GF-D8 (cell line): ENCODE measurements at places on chromosomes 2 and 18.

GRCh38 chr18:9898792-9899549 is 13.2 kb downstream of the TXNDC2 start:
- DNase-seq, result peak; percentile 38

DNA sequence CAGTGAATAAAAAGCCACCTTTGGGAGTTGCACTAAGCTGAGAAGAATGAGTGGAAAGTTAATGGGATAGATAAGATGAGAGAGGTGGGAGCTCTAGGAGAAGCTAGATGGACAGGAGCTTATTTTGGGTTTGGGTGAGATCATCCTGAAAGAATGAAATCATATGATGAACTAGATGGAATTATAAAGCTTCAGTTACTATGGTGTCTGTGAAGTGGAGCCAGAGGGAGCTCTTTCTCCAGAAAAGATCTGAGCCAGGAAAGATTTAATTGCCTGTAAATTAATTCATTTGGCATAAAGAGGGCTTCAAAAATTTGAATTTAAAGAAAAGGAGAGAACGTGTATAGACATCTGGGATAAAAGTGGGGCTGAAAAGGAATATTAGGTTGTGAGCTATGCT is 10.3 kb downstream of the DNAH6 start:
- no peak for DNase-seq

GRCh38 chr2:65033178-65033577 is 23.0 kb upstream of the CEP68 start:
- no peak for DNase-seq

GRCh38 chr2:146982393-146982846 is 862.4 kb upstream of the ACVR2A start:
- DNase-seq, result no peak

DNA sequence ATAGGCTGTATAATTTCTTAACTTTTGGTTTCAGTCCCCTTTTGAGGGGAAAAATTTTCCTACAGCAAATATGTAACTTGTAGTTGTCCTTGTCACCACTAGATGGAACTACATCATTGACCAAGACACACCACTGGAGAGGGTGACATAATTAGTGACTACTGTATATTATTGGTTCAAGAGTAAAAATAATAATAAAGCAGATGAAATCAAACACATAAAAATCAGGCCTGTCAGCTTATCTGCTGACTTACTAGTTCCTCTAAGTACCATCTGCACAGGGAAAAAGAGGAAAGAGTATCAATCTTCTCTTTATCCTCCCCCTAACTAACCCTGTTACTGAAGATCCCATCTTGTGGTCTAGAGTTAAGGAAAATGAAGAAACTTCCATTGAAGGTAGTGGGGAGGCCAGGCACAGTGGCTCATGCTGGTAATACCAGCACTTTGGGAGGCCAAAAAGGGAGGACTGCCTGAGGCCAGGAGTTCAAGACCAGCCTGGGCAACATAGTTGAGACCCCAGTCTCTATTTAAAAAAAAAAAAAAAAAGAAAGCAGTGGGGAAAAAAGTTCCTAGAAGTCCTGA is 29.6 kb upstream of the ENOSF1 start:
- peak; percentile 81 for DNase-seq

DNA sequence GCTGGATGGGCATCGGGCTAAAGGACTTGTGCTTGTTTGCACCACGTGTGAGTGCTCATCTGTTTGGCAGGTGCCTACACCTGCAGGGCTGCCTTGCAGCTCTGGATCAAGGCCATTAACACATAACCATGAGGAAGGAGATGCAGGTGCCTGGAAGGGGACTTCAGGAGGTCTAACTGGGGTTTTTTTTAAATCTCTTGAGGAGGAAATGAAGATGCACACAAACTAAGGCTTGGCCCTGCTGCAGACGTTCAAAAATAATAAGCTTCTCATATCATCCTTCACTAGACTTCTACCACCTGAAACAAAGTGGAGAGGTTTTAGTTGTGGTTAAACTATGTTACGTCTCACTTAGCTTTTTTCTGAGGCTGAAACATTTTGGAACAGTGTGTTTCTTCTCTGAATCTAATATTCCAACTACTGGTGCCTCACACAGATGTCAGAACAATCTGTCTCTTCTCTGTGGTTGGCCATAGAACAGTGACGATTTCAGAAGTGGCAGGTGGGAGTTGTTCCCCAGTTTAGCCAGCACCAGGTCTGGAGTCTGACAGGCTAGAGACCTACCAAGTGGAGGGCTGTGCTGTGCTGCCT is 36.5 kb downstream of the BCL2L11 start:
- DNase-seq, result no peak

DNA sequence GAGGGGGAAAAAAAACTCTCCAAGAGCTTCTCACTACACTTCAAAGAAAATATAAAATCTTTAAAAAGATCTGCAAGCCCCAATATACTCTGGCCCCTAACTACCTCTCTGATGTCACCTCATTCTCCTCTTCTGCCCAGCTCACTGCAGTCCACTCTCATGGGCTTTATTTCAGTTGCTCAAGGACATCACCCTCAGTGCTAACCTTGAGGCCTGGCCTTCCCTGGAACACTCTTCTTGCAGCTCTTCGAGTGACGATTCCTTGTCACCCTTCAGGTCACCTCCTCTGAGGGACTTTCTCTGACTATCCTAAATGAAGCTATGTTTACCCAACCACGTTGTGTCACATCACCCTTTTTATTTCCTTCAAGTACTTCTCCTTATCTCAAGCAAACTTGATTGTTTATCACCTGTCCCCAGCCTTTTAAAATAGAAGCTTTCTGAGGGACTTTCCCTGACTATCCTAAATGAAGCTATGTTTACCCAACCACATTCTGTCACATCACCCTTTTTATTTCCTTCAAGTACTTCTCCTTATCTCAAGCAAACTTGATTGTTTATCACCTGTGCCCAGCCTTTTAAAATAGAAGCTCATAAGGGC is 10.4 kb downstream of the RTTN start:
- no peak for DNase-seq

DNA sequence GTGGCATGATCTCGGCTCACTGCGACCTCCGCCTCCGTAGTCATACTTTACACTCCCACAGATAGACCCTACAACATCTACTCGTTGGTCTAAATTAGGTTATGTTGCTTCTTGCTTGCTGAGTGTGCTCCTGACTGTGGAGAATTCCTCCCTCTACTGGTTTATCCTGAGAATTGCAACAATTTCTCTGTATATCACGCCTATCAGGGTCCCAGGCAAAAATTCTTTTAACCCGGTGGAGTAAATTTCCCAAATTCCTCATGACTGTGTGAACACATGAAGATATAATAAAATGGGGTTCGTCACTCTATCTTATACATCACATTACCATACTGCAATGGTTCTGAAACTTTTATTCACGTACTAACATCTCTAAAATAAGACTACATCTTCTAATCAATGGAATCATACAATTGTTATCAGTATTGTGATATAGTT is 156.7 kb downstream of the EVA1A start:
- DNase-seq, result peak; percentile 15

GRCh38 chr2:113709022-113709421 is 47.4 kb downstream of the SLC35F5 start:
- no peak for DNase-seq

DNA sequence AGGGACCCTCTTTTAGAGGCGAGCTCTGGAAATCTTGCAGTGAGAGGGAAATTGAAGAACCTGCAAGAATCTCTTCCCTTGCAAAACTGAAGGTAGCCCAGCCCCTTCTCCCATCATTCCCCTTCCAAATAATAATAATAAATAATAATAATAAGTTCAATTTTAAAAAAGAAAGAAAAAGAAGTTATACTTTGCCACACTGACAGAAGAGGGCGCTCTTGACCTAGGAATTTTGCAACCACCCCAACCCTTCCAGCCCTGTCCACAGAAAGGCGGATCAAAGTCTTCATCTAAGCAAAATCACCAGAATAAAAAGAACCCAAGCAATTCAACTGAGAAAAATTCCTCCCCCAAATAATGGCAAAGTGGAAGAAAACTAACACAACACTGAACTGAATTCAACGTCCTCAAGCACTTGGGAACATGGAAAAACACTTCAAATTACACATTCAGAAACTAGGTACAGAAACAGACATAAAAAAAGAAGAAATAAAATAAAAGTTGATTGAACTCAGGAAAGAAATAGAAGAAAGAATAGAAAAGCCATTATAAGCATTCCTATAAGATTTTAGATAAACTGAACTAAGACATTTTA is 98.9 kb upstream of the GLS start:
- DNase-seq, result no peak

DNA sequence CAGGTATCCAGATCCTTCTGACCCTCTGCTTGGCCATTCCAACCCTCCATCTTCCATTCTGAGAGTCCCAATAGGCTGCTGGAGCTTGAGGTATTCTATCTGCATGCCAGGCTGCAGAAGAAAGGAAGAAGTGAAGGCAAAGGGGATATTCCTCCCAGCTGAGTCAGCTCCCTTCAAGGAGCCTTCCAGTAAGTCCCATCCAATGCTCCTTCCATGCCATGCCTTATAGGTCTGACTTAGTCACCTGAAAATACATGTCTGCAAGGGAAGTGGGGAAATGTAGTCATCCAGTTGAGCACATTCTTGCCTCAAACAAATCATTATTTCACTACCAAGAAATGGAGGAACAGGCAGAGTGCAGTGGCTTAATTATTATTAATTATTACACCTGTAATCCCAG is 464.6 kb downstream of the CNTNAP5 start:
- DNase-seq, result no peak

- no peak for DNase-seq
Measured at GRCh38 chr2:239229545-239230279, 171.1 kb downstream of the HDAC4 start.

- DNase-seq, result no peak
Measured at GRCh38 chr2:144462266-144462665, 57.7 kb downstream of the ZEB2 start.

- DNase-seq, result no peak
Measured at GRCh38 chr2:47002480-47003381, 87.1 kb upstream of the MCFD2 start.

GRCh38 chr2:121185571-121186074 is 99.4 kb downstream of the TFCP2L1 start:
- DNase-seq, result no peak

DNA sequence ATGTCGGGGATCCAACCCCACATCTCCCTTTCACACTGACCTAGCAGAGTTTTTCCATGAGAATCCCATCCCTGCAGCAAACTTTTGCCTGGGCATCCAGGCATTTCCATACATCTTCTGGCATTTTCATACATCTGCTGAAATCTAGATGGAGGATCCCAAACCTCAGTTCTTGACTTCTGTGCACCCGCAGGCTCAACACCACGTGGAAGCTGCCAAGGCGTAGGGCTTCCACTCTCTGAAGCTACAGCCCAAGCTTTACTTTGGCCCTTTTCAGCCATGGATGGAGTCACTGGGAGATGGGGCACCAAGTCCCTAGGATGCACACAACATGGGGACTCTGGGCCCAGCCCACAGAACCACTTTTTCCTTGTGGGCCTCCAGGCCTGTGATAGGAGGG is 32.2 kb upstream of the TEX51 start:
- DNase-seq, result no peak

- DNase-seq, result peak; percentile 67
Measured at GRCh38 chr2:230930149-230930780, 5.2 kb upstream of the GPR55 start.

- no peak for DNase-seq
Measured at GRCh38 chr2:96783388-96783787, 22.7 kb downstream of the CNNM4 start.

- no peak for DNase-seq
Measured at GRCh38 chr2:64455545-64455944, 1.6 kb downstream of the LGALSL start.

DNA sequence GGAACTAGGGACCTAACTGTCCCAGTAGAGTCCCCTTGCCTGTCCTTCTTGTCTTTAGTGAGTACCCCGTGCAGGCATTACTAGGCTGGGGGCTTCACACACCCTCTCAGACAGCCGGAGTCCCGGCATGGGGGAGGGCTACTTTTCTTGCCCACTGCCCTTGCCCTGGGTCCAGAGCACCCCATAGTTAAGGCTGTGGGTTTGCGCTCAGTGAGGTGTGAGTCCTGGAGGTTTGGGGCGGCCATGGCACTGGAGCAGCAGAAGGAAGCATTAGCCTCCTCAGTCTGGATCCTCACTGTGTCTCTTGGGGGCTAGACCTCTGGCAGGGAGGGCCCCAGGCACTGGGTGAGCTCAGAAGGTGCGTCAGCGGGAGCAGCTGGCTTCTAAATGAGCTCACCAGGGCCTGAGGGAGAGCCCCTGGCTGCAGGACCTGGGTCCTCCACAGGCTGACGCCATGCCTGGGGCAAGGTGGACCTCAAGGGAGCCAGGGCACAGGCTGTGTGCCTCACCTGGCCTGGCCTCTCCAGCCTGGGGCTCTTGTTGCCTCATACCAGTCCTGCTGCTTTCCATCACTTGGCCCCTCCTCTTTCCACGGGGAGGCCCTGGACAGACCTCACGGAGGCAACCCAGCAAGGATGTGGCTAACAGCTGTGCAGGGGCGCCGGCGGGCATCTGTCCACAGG is 27.4 kb downstream of the HS6ST1 start:
- DNase-seq, result no peak

DNA sequence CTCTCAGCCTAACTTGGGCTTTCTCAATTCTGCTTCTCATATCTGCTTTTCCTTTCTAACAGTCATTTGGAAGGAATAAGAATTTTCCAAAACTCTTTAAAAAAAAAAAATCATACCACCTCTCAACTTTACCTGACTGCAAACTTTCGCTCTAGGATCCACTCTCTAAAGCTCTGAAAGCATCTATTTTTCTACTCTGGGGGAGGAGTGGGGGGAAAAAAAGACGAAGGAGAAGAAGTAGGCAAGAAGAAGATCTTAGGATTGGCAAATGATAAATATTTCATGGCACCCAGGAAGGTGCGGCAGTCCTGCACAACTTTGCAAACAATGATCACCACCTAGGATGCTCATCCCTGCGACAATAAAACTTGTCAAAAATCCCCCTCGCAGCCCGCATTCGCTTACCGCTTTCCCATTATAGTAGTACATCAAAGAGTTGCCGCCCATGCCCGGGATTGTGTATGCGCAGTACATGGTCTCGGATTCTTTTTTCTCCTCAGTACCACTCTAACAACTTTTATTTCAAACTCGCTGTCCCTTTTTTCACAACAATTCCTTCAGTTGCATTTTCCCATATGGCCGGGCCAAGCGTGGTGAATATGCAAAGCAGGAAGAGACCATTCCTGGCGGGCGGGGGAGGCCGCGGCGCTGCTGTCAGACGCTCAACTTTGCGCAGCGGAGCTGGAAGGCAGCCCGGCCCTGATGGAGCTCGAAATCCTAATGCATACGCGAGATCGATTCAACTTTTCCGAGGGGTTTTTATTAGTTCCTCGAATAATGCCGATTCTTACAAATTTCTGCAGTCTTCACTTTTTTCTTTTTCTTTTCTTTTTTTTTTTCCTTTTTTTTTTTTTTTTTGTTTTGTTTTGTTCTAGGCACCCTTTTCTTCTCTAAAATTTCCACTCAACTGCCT is 266.5 kb downstream of the TCF4 start:
- DNase-seq, result peak; percentile 74
